ENCODE measurements at places on chromosomes 12 and 14.

DNA sequence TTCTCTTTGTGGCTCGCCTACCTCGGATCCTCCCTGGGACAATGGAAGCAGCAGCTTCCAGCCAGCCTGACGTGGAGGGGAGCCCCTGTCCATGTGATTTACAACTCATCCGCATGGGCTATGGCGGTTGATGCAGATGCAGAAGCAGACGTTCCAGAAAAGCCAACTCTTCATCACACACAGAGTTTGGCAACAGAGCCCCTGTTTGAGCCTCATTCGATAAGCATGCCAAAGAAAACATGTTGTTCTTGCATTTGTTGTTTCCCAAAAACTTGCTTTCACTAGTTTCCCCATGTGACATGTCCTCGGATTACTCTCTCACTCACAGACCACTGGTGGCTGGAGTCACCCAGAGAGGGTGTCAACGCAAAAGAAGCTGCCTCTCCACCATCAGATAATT, 16.4 kb upstream of the TC2N start:
- no peak for DNase-seq

- DNase-seq = no peak
These were observed 149.3 kb downstream of the ATP23 start for GRCh38 chr12:58090685-58091084.

GRCh38 chr14:64074961-64075612, 219.1 kb downstream of the ESR2 start:
- peak; percentile 44 for DNase-seq

- no peak for DNase-seq
These were observed 19.6 kb downstream of the CCDC60 start for GRCh38 chr12:119354172-119354571.

DNA sequence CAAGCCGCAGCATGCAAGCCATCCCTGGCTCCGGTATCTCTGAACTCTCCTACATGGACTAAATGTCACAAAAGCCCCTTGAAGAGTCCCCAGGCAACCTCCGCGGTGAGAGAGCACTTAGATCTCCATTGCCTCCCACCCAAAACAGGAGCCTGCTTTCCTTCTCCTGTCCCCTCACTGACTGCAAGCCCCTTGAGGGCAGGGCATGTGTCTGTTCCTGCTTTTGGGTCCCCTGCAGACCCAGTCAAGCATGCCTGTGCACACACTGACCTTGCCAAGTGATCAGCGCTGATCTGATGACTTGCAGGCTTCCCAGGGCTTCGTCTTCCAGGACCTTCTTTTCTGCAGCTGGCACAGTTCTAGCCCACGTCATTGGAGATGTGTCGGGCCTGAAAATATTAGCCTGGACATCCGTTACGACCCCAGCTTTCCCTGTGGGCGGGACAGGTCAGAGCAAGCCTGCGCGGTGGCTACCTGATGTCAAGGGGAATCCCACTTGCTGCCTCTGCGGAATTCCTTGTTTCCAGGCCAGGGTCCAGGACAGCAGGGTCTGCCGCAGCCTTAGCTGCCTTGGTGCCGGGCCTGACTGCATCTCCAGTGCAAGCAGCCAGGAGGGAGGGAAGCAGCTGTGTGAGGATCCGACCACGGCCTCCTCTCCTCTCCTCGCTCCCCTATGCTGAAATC, 92.5 kb downstream of the FBXL14 start:
- DNase-seq = no peak
